Effector memory CD4-positive, alpha-beta T cell (primary cell): ENCODE measurements at places on chromosomes 1 and 21.
A peak's percentile ranks its signal among the peaks of the same experiment; 100 is the strongest.

GRCh38 chr1:151371370-151372057 is 991 bp downstream of the SELENBP1 start:
- DNase-seq = no peak

- no peak for DNase-seq
Measured at GRCh38 chr1:243729956-243730355, 120.1 kb downstream of the AKT3 start.

- no peak for DNase-seq
Measured at GRCh38 chr1:226220473-226221189, 2.8 kb upstream of the MIXL1 start.

GRCh38 chr1:157272729-157273524 is 134.7 kb upstream of the ETV3 start:
- DNase-seq = no peak

DNA sequence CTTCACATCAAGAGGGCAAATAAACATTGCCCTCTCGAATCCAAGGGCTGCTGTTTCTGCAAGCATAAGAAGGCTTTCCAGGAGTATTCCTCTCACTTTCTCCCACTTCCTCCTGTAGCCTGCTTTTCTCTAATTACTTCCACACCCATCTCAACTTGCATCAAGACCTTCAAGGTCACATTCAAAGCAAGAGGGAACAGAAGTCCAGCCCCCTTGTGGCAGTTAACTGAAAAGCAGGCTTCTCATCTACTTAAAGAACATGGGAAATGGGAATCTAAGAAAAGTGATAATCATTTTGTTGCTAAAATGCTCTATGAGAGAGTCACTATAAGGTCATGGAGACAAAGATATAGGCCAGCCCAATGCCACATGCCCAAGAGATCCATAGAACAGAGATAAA is 874.4 kb downstream of the KCNT2 start:
- no peak for DNase-seq

GRCh38 chr1:28199328-28200233 is 23.1 kb upstream of the PTAFR start:
- DNase-seq = peak; percentile 63

DNA sequence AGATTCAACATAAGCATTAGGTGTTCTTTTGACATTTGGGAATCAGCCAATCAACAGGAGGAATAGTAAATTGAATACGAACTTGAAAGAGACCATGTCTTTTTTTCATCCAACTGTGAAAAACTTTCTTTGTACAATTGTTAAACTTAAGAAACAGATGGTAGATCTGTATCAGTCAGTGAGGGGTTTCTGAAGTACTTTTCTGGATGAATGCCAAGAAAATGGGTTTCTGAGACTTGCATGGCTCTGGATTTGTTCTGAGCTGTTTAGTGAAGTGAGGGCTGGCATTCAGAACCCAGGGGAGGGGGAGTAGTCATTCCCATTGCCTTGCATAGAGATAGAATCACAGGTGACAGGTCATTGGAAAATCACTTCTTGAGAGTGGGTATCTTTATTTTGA is 37.4 kb downstream of the PTPRC start:
- no peak for DNase-seq

DNA sequence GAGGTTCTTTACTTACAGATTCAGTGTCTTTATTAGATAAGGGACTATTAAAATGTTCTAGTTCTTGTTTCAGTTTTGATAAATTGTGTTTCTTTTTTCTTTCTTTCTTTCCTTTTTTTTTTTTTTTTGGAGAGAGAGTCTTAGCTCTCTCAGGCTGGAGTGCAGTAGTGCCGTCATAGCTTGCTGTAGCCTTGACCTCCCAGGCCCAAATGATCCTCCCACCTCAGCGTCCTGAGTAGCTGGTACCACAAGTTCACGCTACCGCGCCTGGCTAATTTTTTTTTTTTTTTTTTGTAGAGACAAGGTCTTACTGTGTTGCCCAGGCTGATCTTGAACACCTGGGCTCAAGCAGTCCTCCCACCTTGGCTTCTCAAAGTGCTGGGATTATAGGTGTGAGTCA is 76.6 kb downstream of the TMEM200B start:
- no peak for DNase-seq

- no peak for DNase-seq
Measured at GRCh38 chr21:46229133-46229922, 754 bp upstream of the LSS start.

DNA sequence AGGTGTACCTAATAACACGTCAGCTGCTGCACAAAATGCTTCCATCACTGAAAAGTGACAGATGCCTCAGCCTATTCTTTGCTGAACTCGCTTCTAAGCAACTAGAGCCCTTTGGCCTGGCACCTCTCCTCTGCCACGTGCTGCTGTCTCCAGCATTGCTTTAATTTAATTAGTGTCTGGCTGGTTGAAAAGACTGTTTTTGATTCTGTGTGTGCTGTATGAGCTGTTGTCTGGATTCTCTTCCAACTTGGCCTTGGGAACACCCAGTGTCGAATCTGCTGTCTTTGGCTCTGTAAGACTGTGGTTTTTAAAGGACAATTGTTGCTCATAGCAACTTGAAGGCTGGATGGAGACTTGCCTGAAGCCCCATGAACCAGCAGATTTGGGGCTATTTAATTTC is 109.5 kb downstream of the PSMG1 start:
- no peak for DNase-seq

GRCh38 chr1:235011064-235011598 is 117.5 kb downstream of the TOMM20 start:
- peak; percentile 55 for DNase-seq

GRCh38 chr1:115233598-115233997 is 104.5 kb downstream of the NGF start:
- DNase-seq = no peak

DNA sequence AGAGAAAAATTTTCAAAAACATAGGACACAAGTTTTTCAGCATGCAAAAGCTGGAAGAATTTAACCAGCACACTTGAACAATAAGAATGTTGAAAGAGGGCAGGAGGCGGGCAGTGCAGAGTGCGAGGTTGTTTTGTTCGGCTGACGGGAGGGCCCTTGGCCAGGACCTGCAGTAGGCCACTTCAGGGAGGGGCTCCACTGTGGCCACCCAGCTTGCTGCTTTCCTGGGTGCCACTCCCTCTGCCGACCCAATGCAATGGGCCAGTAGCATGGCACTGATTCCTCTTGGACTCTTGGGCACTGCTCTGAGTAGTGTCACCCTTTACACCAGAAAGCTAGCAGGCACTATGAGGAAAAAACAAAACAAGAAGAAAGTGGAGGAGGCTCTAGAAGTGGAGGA is 92.9 kb downstream of the SNRPE start:
- no peak for DNase-seq

DNA sequence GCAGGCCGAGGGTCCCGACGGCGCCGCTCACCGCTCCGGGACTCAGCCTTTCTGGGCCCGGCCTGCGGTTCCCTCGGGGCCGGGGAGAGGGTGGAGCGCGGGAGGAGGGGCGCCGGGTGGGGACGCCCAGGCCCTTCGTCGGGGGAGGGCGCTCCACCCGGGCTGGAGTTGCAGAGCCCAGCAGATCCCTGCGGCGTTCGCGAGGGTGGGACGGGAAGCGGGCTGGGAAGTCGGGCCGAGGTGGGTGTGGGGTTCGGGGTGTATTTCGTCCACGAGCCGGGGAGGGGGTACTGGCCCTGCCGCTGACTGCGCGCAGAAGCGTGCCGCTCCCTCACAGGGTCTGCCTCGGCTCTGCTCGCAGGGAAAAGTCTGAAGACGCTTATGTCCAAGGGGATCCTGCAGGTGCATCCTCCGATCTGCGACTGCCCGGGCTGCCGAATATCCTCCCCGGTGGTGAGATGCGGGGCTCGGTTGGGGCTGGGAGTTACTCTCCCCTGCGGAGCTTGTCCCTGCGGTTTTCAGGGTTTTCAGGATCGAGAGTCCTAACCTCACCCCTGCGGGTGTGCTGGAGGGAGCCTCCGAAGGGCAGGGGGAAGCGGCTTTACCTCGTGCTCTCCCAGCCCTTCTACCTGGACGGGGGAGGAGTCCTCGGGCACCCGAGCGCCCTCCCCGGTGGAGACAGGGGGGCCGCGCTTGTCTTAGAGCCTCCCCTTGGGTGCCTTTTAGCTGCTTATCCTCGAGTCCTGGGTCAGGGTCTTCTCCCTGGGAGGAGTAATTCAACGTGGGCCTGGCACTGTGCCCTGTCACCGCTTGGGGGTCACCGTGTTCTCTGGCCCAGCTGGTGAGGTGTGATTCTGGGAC is 2.1 kb downstream of the SAMD11 start:
- no peak for DNase-seq

DNA sequence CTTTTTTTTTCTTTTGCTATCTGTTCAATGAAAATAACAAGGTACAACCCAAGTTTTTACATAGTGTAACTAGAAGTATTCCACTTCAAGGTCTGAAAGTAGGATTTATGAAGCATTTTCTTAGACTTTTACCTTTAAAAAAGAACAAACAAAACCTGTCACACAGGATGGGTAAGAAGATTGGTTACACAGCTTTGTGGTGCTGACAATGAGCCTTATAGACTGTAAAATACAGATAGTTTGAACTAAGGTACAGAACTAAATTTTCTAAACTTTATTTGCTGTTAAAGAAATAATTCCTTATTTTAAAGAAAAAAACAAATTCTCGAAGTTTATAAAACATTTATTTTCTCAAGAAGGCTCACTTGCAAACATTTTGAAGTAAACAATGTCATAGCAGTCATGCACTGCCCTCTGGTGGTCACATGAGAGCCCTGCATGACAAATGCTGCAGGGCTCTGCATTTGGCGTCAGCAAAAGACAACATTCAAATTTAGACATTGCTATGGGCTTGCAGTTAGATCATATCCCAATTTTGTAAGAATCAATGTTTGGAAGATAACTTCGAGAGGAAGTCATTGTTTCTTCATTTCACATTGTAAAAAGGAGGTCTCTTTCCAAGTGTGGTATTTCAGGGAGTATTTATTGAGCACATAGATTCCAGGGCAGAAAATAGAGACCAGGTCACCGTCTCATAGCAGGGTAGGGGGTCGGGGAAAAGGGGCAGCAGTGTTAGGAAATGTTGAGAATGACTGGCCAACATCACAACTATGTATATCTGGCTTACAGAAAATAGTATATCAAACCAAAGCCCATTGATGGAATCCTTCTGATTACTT is 115.3 kb upstream of the FMN2 start:
- DNase-seq = no peak

DNA sequence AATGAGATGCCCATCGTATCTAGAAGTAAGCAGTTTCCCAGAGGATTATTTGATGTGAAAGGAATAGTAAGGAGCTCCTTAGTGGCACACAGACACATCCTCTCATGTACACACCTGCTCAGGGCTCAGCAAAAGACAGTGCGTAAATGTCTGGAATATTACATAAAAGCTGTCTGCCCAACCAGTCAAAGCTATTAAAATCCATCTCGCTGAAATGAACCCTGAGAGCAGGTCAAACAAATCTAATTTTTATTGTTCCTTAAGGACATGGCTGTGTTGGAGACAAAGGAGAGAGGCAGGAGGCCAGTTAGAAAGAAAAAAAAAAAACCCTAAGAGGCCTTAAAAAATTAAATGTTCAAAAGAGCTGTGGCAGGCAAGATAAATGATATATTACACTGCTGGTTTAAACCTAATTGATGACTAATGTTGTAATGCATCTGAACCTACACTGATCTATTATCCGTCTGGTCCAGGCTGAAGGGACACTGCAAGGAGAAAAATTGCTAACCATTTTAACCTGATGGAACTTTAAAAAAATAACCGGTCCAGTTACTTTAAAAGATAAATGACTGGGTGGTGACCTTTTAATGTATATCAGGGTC is 58.5 kb upstream of the FGGY start:
- no peak for DNase-seq

- no peak for DNase-seq
Measured at GRCh38 chr1:167668108-167668507, 38.1 kb downstream of the RCSD1 start.

DNA sequence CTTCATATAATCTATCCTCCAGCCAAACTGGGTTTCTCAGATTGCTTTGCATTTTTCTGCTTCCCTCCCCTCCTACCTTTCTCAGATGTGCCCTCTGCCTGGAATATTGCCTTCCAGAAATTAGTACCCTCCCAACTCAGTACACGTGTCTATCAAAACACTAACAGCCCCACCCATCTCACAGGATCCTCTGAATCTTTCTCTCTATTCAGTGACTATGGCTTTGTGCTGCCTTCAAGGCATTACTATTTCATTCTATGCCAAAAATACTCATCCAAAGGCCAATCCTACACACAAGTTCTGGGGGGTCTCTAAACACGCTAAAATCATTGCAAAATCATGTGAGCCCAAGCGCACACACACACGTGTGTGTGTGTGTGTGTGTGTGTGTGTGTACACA is 58.4 kb downstream of the ZNF281 start:
- no peak for DNase-seq
